ENCODE measurements at places on chromosomes 16 and 17.
A peak's percentile ranks its signal among the peaks of the same experiment; 100 is the strongest.

DNA sequence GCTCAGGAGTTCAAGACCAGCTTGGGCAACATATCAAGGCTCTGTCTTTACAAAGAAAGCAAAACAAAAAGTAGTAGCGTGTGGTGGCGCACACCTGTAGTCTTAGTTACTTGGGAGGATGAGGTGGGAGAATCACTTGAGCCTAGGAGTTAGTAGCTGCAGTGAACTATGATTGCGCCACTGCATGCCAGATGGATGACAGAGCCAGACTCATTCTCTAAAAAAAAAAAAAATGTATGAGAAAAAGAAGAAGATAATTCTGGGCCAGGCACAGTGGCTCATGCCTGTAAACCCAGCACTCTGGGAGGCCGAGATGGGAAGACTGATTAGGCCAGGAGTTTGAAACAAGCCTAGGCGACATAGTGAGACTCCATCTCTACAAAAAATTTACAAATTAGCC lies 28.5 kb downstream of the STAT5B start:
- DNase-seq, result peak; percentile 59

DNA sequence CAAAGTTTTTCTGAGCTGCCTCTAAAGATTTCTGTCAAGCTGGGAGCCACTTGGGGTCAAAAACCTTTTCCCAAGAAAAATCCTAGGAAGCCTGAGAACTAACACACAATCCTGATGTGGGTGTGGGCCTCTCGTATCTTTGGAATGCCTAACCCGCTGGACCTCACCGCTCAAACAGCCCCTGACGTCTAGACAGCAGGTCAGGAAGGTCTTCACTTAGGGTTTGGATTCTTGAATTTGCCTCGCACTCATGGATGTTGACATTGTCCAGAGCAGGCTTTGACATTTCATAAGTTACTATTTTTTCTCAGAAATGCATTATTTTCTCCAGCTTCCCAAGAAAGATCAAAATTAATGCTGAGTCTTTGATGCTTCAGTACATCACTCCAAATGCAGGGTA lies 18.9 kb downstream of the TEX2 start:
- no peak for DNase-seq

DNA sequence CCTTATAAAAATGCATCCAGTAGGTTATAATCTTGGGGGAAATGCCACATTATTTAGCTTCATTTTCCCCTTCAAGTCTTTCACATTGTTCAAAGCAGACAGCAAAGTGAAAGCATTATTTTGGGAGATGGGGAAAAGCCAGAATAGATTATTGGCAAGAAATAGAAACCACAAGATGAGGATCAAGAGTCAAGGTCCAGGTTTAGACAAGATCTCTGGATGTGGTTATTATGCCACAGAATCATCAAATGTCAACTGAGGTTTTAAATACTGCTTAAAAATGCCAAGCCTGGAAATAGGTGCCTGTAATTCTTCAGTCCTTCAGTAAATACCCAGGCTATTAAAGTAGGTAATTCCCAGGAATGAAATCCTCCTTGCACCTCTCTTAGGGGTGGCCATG lies 65.1 kb upstream of the ALOX12 start:
- no peak for DNase-seq

DNA sequence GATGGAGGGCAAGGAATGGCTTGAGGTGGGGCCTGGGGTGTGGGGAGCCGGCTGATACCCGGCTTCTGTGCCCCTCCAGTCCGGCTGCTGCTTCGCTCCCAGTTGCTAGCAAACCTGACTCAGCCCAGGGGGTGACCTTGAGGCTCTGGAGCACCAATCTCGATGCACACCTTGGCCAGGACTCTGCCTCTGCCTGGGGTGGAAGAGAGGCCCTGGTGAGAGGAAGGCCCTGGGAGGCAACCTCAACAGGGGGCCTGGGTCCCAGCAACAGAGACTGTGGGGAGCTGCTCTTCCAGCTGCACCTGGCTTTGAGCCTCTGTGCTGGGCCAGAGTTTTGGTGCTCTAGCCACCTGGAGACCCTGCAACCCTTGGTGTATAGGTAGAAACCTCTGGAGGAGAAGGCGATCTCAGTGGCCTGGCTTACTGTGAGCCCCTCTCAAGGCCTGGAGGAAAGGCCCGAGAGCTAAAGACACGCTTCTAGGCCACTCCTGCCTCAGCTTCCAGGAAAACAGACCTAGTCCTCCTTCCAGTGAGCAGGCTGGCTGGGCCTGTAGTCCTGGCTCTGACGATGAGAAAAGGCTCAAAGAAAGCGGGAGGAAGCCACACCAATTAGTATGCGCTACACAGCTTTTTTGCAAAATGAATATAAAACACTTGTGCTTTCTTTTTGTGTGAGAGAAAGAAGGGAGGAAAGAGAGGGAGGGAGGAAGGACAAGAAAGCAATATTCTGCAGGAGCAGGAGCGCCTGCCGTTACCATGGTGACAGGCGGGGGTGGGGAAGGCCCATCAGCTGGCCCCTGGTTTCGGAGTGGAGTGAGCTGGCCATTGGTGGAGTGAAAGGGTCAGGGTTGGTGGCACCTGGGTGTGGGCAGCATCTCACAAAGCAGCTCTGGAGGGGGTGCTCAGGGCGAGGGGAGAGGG lies 51.0 kb downstream of the VAC14 start:
- no peak for DNase-seq

DNA sequence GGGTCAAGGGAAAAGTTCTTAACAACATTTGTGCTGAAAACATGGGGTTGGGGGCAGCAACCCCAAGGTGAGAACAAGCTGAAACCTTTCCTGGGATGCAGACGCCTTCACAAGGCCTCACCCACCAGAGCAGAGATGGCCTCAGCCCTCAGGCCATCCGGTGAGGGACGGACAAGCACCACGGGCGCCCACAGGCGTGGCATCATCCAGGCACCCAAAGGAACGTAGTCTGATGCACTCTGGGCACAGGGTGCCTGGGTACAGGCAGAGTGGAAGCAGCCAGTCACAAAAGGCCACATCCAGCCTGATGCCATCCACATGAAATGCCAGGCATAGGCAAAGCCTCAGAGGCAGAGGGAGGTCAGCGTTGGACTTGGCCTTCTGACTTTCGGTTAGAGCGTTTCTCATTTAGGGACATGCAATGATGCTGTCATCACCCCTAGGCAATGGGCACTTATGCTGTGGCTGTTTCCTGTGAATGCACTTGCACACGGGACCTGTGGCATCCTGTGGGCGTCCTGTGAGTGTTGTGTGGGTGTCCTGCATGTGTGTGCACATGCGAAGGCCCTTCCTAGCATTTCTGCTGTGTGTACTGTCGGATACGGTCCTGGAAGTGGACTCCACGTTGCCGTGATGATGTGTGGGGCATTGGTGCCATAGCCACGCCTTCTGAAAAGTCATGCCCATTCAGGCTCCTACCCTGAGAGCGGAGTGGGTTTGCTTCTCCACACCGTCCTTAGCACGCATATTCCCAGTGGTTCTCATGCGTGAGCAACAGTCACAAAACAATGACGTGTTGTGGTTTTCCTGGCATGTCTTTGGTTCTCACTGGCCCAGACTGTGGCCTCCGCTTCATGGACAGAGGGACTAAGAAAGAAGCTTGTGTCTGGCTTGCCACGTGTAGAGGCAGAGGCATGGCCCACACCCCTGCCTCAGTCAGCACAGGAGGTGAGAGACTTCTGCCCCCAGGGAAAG lies 52.7 kb upstream of the ZNF469 start:
- DNase-seq, result no peak

- DNase-seq, result no peak
Observed at GRCh38 chr16:55324285-55325079, 479 bp downstream of the IRX6 start.

GRCh38 chr17:79095345-79096055 lies 20.9 kb downstream of the ENGASE start:
- DNase-seq, result peak; percentile 4
